MG63 (cell line): ENCODE measurements at places on chromosomes 13 and 19.

GRCh38 chr13:97226013-97226412 lies 3.9 kb downstream of the MBNL2 start:
- DNase-seq: no peak

GRCh38 chr13:40152145-40152544 lies 496.7 kb downstream of the COG6 start:
- DNase-seq: peak; percentile 61

DNA sequence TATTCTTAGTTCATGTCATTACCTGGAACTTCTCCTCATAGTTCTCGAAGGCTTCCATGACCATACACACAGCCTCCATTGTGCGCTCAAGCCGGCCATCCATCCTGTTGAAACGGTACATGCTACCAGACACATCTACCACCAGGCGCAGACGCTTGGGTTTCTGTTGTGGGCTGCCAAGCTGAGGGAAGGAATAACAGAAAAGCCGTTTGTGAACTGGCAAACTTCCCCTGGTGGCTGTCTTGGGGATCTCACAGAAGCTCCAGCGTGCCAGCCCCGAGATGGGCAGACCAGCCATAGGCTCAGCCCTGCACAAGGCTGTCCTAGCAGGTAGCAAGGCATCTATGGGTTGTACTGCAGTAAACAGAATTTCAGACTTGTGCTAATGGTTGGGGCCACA lies 130.1 kb downstream of the RGCC start:
- no peak for DNase-seq

DNA sequence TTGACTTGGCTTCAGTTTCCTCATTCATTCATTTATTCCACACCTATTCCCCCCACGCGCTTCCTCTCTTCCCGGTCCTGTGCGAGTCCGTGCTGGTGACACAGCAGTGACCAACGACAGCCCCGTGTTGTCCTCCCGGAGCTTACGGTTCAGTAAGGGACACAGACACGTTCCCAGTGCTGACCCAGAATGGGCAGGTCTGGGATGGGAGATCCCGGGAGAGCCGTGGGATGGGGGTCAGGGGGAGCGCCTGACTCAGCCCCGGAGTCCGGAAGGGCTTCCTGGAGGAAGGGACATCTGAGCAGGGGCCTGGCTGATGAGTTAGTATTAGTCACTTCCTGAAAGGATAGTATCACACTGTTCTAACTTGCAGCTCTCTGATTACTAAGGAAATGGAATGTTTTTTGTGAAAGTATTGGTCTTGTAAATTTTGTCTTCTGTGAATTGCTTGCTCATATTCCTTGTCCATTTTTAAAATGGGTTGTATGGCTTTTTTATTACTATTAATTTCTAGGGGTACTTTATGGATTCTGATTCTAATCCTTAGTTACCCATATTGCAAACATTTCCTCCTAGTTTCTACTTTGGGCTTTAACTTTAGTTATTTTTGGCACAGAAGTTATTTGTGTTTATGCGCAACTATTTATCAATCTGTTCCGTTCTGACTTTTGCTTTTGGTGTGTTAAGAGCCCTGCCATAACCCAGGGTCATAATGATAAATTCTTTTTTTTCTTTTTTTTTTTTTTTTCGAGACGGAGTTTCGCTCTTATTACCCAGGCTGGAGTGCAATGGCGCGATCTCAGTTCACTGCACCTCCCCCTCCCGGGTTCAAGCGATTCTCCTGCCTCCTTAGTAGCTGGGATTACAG lies 708 bp upstream of the ERCC1 start:
- peak; percentile 98 for DNase-seq

GRCh38 chr13:110886870-110887596 lies 27.8 kb downstream of the ANKRD10 start:
- no peak for DNase-seq

GRCh38 chr19:988081-988480 lies 3.9 kb downstream of the WDR18 start:
- DNase-seq: no peak

DNA sequence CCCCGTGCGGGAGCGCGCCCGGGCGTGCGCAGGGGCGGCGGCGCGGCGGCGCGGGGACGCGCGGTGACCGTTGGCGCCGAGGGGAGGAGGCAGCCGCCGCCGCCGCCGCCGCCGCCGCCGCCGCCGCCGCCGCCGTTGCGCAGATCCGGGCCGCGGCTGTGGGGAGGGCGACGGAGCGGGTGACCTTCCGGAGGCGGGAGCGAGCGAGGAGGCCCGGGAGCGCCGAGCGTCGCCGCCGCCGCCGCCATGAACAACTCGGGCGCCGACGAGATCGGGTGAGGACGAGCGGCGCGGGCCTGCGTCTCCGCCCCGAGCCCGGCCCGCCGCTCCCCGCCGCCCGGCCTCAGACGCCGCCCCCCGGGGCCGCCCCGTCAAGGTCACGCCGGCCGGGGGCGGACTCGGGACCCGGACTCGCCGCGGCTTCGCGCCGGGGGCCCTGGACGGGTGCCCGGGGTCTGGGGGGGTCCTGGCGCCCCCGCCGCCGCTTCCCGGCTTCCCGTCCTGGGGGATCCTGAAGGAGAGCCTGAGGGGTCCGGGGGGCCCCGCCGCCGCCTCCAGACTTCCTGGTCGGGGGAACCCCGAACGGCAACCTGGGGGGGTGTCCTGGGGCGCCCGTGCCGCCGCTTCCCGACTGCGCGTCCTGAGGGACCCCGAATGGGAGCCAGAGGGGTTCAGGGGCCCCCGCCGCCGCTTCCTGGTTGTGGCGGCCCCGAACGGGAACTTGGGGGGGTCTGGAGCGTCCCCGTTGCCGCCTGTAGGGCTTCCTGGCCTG lies at the start of gene DAZAP1:
Gene DAZAP1, plus strand, starts transcription at position 59 of the 772 bp plus-strand sequence. Its CDS starts 188 bp downstream, at position 247.
- DNase-seq: peak; percentile 31

DNA sequence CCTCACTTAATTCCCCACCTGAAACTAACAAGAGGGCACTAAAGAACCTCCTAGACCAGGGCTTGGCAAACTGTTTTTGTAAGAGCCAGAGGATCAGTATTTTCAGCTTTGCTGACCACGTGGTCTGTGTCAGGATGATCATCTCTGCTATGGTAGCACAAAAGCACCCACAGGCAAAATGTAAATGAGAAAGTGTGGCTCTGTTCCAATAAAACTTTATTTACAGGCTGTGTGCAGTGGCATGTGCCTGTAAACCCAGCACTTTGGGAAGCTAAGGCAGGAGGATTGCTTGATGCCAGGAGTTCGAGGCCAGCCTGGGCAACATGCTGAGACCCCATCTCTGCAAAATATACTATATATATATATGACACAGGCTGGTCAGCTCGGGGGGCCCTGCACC lies 31.2 kb downstream of the DNMT1 start:
- DNase-seq: no peak

DNA sequence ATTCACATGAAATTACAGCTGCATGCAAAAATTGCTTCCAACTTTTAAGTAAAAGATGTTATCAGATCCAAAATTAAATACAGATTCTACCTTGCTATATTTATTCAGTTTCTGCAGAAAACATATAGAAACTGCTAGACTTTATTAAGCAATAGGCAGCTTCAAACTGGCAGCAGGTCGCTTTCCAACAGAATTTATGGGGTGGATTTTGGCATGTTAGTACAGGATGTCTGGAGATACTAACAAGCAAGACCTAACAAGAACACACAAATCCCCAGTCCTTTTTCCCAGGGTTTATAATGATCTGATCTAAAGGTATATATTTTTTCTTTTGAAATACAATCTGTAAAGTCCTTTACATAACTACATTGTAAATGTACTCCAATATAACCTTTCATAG lies 27.5 kb downstream of the TBC1D4 start:
- DNase-seq: no peak

DNA sequence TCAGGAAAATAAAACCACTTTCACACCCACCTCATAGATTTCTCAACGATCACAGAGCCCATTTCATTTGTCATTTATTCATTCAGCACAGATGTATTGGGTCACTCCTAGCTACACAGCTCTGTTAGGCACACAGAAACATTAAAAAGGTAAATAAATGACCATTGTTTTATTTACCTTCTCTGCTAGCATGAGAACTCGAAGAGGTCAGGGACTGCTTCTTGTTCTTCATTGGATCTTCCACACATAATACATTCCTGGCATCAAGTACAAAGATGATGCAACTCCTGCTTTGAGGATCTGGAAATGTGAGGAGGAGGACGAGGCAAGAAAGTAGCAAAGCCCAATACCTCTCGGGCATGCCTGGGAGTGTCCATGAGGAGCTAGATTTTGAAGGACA lies 168.1 kb downstream of the RBM26 start:
- no peak for DNase-seq

DNA sequence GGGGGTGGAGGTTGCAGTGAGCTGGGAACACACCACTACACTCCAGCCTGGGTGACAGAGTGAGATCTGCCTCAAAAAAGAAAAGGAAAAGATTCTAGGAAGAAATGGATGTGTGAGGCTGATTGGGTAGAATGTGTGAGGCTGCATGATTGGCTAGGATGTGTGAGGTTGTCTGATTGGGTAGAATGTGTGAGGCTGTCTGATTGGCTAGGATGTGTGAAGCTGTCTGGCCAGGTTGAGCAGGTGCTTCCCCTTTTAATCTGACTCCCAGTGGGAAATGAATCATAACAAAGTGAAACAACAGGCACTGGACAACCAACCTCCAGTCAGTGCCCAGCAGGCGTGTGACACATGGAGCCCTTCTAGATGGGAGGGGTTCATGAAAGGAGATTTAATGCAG lies 14.7 kb downstream of the C13orf46 start:
- DNase-seq: no peak

GRCh38 chr13:49627831-49628652 lies at the start of gene ARL11:
ARL11 (plus strand) TSS chr13:49628507; CDS start chr13:49630448, 1,941 bp downstream.
- DNase-seq: no peak

DNA sequence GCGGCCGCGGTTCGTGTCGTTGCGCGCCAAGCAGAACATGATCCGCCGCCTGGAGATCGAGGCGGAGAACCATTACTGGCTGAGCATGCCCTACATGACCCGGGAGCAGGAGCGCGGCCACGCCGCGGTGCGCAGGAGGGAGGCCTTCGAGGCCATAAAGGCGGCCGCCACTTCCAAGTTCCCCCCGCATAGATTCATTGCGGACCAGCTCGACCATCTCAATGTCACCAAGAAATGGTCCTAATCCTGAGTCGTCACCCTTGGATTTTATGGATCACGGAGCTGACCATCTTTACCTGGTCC lies 475 bp downstream of the MRPL57 start:
- no peak for DNase-seq

GRCh38 chr19:46494146-46494940 lies 1.3 kb downstream of the PNMA8B start:
- no peak for DNase-seq

- peak; percentile 10 for DNase-seq
Measured at GRCh38 chr19:4284176-4284958, 5.3 kb downstream of the SHD start.

GRCh38 chr19:17304386-17305215 lies 1.1 kb upstream of the MRPL34 start:
- DNase-seq: no peak
